SJSA1 (cell line): ENCODE measurements at places on chromosomes 11 and 22. TPM values are rescaled to one million over a fixed set of nuclear protein-coding genes. Genes with fewer than 3 reads are reported as not detected.

Gene NPTXR
- total RNA-seq: 2.1 and 2.2 TPM in 2 replicates

GRCh38 chr11:12291313-12291712 is 86.1 kb upstream of the PARVA start:
- no peaks in the 10 kb centered on the region for H3K27me3 ChIP-seq
- H3K4me1 ChIP-seq: peaks cover 27% of the 10 kb centered on the region
- DNase-seq: no peak
- no peaks in the 10 kb centered on the region for H3K36me3 ChIP-seq
- H3K4me3 ChIP-seq: no peak overlapping the region

DNA sequence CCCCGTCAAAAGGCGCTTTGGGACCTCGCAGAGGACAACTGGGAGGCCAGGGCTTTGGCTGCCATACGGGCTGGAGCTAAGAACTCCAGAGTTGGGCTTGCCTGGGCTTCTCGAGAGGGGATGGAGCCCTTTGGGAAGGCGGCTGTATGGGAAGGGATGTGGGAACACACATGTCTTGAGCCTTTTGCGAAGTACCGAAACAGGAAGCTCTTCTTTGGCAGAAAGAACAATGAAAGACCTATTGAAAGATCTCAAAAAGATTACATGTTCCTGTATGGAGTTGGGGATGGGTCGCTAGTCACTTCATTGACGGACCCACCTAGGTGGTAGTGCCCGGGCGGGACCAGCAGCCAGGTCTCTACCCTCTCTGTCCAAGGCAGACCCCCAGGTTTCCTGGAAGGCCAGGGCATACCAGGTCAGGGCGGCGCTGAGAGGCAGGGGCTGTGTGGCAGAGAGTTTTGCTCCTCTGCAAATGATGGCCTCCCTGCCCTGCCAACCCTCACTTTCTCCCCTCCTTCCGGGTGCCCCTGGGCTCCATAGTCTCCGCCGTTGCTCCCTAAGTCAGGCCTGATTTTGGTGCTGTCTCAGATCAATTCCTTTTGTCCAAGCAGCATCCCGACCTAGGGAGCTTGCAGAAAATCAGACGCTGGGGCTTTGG is 1.0 kb downstream of the ST14 start:
- H3K27me3 ChIP-seq: 0 out of 2 replicates have a peak, but pooled peaks cover 3% of the 10 kb centered on the region
- no peaks in the 10 kb centered on the region for H3K36me3 ChIP-seq
- no peak overlapping the region for H3K27ac ChIP-seq
- no peak overlapping the region for H3K4me3 ChIP-seq
- DNase-seq: no peak

DNA sequence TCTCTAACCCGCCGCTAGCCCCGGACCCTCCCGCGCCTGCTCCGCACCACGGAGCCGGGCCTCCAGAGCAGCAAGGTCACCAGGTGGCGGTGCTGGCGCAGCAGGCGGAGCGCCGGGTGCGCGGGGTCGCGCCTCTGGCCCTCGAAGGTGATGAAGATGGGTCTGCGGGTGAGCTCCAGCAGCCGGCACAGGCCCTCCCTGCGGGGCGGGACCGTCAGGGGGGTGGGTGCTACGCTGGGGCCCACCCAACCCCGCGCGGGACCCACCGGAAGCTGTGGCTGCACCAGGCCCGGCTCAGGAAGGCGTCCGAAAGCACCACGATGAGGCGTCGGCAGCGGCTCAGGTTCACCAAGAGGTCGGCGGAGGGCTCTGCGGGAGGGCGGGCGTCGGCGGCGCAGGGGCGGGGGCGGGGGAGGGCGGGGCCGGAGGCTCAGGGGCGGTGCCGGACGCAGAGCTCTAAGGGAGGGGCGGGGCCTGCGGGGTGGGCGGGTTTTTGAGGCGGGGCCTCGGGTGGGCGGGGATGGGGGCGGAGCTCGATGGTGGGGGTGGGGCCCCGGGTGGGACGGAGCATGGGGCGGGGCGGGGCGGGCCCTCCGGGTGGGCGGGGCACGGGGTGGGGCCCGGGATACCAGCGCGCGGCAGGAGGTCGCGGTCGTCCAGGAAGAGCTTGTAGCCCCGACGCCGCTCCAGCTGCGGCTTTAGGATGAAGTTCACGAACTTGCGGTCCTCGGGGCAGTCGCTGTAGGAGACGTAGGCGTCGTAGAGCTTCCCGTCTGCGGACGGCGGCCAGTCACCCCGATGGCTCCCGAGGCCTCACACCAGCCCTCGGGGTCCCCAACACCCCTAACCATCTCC is 7.8 kb downstream of the SIGIRR start:
- H3K4me3 ChIP-seq: peak overlapping the region; percentile 27
- 0 out of 2 replicates have a peak, but pooled peaks cover 3% of the 10 kb centered on the region for H3K4me1 ChIP-seq
- no peaks in the 10 kb centered on the region for H3K36me3 ChIP-seq
- DNase-seq: no peak
- H3K27me3 ChIP-seq: peaks cover 9% of the 10 kb centered on the region; the same call in 1 of the 2 replicates

DNA sequence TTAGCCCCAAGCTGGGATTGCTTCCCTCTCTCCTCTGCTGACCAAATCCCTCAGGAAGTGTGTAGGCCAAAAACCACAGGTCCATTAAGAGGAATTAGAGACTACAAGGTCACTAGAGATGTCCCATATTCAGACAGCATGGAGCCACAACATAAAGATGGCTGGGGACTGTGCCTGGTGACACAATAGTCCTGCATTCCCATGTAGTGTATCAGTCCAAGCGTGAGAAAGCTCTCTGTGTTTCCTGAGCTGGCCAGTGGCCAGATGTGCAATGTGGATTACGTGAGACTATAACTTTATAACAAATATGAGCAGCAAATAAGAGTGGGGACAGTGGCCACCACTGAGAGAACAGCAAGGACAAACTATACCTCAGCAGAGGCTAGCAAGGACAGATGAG is 7.6 kb upstream of the MS4A10 start:
- H3K4me3 ChIP-seq: no peak overlapping the region
- peak overlapping the region; percentile 72 for H3K27ac ChIP-seq
- H3K36me3 ChIP-seq: no peaks in the 10 kb centered on the region
- H3K27me3 ChIP-seq: no peaks in the 10 kb centered on the region
- peak; percentile 90 for DNase-seq

Gene GRM5
- not detected in 2 replicates for total RNA-seq

GRCh38 chr22:27876684-27877083 is 42.4 kb downstream of the PITPNB start:
- no peaks in the 10 kb centered on the region for H3K27me3 ChIP-seq
- H3K4me3 ChIP-seq: no peak overlapping the region
- H3K4me1 ChIP-seq: peaks cover 12% of the 10 kb centered on the region
- no peak for DNase-seq
- peaks cover 73% of the 10 kb centered on the region for H3K36me3 ChIP-seq

Gene RAG2
- not detected in 2 replicates for total RNA-seq

Gene ARHGEF12
- 29.6 and 36.9 TPM in 2 replicates for total RNA-seq

DNA sequence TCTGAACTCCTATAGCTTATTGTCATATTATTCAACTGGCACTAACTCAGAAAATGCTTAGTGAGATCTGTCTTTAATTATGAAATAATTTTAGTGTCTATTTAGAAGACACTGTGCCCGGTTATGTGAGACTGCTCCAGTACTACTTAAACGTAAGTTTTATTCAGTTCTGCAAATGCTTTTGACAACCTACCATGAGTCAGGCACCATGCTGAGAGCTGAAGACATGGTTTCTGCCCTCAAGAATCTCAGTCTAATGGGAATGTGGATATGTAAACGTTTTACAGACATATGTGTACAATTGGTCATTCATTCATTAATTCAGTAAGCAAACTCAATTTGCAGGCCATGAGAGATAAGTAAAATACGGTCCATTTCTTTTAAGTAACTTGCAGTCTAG is 40.0 kb downstream of the DCUN1D5 start:
- H3K4me1 ChIP-seq: no peaks in the 10 kb centered on the region
- H3K27ac ChIP-seq: no peak overlapping the region
- no peak for DNase-seq
- no peaks in the 10 kb centered on the region for H3K27me3 ChIP-seq
- no peaks in the 10 kb centered on the region for H3K36me3 ChIP-seq

Gene MGAT3
- 3.9 and 4.3 TPM in 2 replicates for total RNA-seq

Gene TMEM45B
- total RNA-seq: not detected in 2 replicates

DNA sequence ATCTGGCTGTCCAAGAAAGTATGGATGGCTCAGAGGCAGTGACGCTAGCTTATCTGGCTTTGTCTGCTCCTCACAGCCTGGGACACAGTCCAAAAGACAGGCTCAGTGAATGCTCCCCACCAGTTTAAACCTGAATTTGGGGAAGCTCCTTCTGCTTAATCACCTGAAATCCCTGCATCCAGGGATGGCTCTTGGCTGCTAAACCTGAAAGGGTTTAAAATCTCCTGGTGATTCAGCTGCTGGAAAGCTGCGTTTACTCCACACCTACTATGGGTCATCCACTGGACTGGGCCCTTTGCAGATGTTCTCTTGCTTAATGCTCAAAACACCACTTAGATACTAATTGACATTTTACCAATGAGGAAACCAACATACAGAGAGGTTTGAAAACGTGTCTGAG is 302.0 kb upstream of the NARS2 start:
- H3K36me3 ChIP-seq: no peaks in the 10 kb centered on the region
- no peak overlapping the region for H3K4me3 ChIP-seq
- H3K27me3 ChIP-seq: no peaks in the 10 kb centered on the region
- no peak overlapping the region for H3K27ac ChIP-seq
- no peak for DNase-seq

DNA sequence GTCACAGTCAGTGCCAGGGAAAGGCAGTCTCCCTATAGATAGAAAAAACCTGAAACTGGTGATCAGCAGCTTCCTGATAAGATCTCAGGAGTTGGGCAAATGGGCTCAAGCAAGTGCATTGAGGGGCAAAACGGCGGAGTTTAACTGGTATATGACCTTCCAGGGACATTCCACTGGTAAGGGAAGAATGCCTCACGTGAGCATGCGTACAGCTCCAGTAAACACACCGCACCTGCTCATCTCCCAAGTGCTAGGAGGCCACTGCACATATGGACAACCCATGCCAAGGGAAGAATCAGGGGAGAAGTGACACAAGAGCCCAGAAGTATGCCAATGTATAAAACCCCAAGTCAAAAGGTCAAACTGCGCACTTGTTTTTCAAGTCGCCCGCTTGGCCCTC is 11.6 kb downstream of the HEPHL1 start:
- H3K36me3 ChIP-seq: no peaks in the 10 kb centered on the region
- H3K27me3 ChIP-seq: no peaks in the 10 kb centered on the region
- no peak for DNase-seq
- no peak overlapping the region for H3K27ac ChIP-seq

DNA sequence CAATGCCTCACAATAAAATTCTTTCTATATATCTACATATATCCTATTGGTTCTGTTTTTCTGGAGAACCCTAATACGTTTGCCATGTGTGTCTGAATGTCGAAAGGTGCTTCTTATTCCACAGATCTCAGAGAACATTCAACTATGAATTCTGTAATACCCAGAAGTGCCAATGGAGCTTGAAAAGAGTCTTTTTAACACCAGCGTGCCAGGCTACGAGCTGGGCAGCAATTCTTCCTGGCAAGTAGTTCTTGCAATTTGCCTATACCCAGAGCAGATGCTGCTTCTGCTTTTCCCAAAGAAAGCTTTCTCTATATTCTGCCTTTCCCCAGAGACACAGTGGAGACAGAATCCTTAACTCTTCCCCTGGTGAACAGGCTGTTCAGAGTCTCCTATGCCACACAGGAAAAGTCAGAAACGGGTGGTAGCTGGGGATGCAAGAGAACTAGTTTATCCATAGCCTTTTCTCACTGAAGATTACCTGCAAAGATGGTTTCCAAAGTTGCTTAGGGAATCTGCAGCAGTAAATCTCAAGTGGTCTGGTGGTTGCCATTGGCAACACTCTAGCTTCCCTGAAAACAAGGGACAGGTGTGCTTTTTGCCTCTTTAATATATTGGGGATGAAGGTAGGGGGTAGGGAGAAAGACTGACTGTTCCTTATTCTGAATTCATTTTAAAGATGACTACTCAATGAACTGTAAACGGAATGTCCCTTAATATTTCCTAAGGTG is 16.8 kb upstream of the PAFAH1B2 start:
- H3K4me1 ChIP-seq: no peaks in the 10 kb centered on the region
- no peaks in the 10 kb centered on the region for H3K36me3 ChIP-seq
- no peak overlapping the region for H3K27ac ChIP-seq
- DNase-seq: no peak

Gene RTN4RL2
- total RNA-seq: not detected in 2 replicates

Gene MMP12
- 0.05 TPM in 1 of 2 replicates, not detected in the other for total RNA-seq

Gene MUC2
- total RNA-seq: not detected in 2 replicates

DNA sequence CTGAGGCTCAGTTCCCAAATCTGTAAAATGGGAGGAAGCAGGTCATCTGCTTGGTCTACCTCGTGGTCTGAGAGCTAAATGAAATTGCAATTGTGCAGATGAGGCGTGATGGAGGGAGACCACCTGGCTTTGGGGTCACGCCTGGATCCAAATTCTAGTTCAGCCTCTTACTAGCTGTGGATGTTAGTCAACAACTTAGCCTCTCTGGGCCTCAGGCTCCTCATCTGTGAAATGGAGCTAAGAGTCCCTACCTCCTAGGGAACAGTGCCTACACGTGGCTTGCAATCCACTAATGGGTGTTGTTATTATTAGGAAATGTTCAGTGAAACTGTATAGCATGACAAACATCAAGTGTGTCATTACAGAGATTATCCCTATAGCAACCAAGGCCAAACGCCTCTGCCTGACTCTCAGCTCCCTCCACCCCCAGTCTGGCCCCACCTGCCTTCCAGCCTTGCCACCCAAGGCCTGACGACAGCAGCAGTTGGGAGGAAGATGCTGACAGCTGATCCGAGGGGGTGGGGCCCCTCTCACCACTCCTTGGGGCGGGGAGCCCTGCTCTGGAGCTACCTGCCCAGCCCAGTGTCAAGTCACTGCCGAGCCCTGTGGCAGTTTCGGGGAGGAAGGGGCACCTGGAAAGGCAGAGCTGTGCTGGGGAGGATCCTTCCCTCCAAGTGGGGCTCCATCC is 1.7 kb upstream of the RHOD start:
- H3K36me3 ChIP-seq: no peaks in the 10 kb centered on the region
- no peak overlapping the region for H3K4me3 ChIP-seq
- peak overlapping the region; percentile 90 for H3K27ac ChIP-seq
- H3K27me3 ChIP-seq: no peaks in the 10 kb centered on the region
- peak; percentile 81 for DNase-seq

GRCh38 chr22:40039482-40040115 is 44.8 kb downstream of the FAM83F start:
- H3K4me1 ChIP-seq: peaks cover 5% of the 10 kb centered on the region
- DNase-seq: no peak
- H3K27ac ChIP-seq: no peak overlapping the region
- H3K36me3 ChIP-seq: no peaks in the 10 kb centered on the region

Gene OR10D3
- not detected in 2 replicates for total RNA-seq

GRCh38 chr11:68989936-68990606 is 9.3 kb upstream of the MRGPRD start:
- no peaks in the 10 kb centered on the region for H3K27me3 ChIP-seq
- H3K36me3 ChIP-seq: no peaks in the 10 kb centered on the region
- no peak overlapping the region for H3K4me3 ChIP-seq
- H3K4me1 ChIP-seq: no peaks in the 10 kb centered on the region
- no peak for DNase-seq

- H3K36me3 ChIP-seq: peaks cover 42% of the 10 kb centered on the region
- H3K27ac ChIP-seq: no peak overlapping the region
- no peaks in the 10 kb centered on the region for H3K27me3 ChIP-seq
- H3K4me1 ChIP-seq: peaks cover 12% of the 10 kb centered on the region; the same call in 1 of the 2 replicates
Measured at GRCh38 chr11:812390-812789, 2.6 kb downstream of the RPLP2 start.

DNA sequence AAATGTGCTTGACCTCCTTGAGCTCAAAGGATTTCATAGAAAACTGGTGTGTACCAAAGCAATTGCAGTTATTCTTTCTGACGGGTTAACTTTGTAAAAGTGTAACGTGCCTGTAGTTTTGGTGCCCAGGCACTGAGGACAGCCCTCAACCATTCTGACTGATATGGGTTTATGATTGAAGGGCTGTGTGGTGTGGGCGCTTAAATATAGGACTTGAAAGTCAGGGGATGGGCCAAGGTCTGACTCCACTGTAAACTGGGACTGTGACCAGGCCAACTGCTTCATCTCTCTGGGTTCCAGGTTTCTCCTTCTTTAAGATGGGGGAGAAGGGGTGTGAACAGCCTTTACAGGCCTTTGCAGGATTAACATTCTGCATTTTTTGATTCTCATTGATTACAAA is 191.1 kb upstream of the ARHGAP20 start:
- DNase-seq: no peak
- no peak overlapping the region for H3K27ac ChIP-seq
- H3K4me3 ChIP-seq: no peak overlapping the region
- H3K4me1 ChIP-seq: no peaks in the 10 kb centered on the region
